ENCODE measurements at places on chromosomes 7 and 10.

- DNase-seq, result no peak
Measured at GRCh38 chr10:127400216-127400615, 148.9 kb upstream of the NPS start.

GRCh38 chr7:133021196-133021595 is 60.7 kb downstream of the CHCHD3 start:
- DNase-seq, result no peak

GRCh38 chr10:131094527-131095312 is 216.8 kb downstream of the TCERG1L start:
- no peak for DNase-seq

DNA sequence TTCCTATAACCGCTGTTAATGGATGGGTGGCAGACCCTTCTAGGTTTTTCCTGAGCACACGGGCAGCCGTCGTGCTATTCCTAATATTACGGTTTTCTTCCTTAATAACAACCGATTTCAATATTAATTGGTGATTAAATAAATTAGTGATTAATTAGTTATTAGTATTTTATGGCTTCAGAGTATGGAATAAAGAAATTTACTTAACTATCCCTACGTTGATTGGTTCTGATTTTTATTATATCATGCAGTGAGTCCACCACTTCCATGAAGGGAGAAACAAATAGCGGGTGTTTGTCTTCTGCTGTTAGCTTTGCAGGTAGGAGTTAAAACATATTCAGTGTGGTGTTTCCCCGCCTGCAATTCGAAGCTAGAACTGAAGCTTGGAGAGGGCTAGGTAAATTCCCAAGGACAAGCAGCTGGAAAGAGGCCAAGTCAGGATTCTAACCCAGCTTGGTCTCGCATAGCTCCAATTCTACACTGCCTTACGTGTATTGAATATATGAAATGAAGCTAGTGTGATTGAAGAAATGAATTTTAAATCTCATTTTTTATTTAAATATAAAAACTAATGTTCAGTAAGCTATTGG is 928 bp upstream of the CSTF2T start:
- DNase-seq, result no peak

GRCh38 chr7:27235387-27236311 is 7.0 kb upstream of the EVX1 start:
- no peak for DNase-seq

- DNase-seq, result no peak
Measured at GRCh38 chr7:16365952-16366351, 55.4 kb downstream of the CRPPA start.

DNA sequence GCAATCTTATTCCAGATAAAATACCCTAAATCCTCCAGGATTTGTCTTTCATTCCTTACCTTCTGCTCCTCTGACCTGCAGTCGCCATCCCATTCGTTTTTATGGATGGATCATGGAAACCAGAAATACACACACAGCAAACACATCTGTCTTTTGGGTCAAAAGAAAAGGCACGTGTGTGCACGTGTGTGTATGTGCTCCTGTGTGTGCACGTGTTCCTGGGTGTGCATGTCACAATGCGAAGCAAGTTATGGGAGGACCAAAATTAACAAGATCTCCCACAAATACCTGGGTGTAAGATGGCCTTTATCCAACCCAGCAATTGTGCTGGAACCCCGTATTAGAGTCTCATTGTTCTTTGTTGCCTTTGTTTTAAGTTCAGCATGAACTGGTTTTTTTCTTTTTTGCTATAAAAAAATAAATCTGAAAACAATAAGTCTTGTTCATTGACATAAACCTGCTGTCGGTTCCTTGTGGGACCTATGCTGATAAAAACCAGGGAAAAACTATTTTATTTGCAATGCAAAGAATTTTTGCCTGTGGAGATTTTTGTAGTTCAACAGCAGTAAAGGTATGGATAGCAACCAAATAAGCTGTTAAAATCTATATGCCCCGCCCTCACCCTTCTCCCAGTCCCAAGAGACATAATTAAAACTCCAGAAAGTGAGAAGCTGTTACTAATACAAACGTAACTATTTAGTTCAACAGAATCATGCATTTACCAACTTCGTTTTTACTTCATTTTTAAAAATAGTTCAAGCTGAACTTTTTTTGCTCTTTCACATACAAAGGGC is 229.6 kb downstream of the CREB5 start:
- no peak for DNase-seq

DNA sequence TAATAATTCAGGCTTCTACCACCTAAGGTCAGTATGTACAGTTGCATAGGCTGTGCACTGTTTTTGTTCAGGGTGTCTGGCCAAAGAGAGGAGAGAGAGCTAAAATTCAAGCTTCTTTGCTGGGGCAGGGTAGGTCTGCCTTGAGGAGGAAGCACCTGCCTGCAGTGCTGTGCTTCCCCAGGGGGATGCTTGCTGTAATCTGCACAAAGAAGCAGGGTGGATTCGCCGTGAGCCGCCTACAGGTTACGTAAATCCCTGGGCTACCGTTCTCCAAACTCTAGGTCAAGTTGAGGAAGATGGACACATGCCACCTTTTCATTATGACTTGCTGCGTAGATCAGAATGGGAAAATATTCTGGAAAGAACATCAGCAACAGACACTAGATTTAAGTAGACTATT is 543.3 kb downstream of the TNS3 start:
- DNase-seq, result no peak

DNA sequence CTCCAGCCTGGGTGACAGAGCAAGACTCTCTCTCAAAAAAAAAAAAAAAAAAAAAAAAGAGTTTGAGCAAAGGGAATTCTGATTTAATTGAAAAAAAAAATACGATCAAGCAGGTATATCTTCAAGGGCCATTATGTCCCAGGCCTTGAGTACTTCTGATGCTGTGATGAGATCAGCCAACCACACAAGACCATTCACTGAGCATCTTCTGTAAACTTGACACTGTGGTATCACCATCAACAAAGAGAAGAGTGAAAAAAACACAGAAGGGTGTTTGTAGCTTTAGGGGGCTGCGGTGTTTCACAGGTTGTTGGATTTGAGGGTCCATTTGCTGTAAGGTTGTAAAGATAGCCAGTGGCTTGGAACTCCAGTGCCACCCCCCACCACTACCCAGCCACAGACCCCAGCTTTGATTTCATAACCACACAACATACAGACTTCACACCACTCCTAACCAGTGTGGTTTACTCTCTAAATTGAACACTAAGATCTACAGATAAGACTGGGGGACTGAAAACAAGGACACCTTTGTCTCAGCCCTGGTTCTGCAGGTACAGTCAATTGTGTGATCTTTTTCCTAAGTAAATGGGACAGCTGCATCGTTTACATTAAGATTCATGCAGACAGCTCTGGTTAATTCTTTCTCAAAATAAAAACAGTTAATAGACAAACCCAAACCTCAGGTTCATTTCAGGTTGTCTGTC is 66.4 kb downstream of the CDC123 start:
- DNase-seq, result no peak

- DNase-seq, result no peak
Measured at GRCh38 chr7:80135309-80136104, 876 bp downstream of the GNAI1 start.

DNA sequence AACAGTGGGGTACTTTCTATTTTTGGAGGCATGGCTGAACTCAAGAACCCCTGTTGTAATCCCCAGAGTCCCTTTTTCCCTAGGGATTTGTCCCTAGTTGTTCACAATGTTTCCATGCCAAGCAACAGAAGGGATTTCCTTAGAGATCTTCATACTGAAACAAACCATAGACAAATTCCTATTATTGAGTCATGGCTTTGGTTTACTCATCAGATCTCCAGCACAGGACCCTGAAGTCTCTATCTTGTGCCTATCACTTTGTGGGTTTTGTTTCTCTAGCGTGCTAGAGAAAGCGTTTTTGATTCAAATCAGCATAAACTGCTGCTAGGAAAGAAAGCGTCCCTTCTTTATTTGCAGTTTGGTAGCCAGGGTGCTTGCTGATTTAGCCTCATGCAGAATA is 165.0 kb downstream of the BAMBI start:
- no peak for DNase-seq

DNA sequence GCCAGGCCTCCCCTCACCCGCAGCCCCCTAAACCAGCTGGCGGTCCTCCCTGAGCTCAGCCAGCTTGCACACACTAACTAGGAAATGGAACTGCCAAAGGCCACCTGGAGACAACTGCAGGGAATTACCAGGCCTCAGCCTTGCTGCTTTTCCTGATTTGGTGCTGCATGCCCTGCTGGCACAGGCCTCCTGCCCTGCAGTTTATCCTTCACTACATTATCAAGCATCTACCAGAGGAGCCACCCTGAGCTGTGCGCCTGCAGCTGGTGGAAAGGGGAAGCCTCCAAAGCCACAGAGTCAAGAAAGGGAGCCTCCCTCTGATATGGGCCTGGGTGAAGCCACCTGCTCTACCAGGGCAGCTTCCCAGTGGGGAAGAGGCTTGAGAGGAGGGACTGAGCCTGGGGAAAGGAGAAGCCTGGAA is 139.8 kb downstream of the GRID1 start:
- DNase-seq, result no peak

DNA sequence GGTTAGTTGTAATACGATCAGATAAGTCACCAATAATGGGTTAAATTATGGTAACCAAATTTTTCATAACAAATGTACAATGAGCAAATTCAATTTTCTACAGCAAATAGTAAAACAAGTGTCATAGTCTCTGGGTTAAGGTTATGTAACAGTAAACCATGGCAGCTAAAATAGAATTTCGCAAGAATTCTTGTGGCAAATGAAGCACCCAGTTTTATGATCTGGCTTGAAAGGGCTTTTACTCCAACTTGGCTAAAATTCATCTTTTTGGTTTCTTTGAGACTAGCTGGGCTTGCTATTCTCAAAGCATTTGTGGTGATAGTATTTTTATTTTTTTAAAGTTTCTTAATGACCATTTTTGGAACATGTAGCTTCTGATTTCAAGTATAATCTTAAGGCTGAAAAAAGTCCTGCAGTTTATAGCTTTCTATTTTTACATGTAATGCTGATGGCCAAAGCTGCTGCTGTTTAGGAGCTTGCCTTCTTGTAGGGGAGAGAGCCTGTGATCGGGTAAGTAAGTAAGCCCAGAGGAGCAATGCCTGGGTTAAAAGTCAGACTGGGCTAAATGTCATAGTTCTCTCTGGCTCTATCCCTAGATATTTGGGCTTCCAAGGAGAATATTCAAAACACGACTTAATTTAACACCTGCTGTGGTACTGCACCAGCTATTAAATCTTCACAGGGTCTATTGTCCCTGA is 55.5 kb upstream of the SYPL1 start:
- no peak for DNase-seq

GRCh38 chr10:44309939-44310761 is 74.7 kb downstream of the CXCL12 start:
- DNase-seq, result no peak

GRCh38 chr7:81416659-81417058 is 353.2 kb downstream of the HGF start:
- no peak for DNase-seq
